ENCODE measurements at places on chromosomes 11 and 22. TPM values are rescaled to one million over a fixed set of nuclear protein-coding genes. Genes with fewer than 3 reads are reported as not detected.

- DNase-seq = no peak
These were observed 1038.5 kb downstream of the OPCML start for GRCh38 chr11:132493801-132494200.

DNA sequence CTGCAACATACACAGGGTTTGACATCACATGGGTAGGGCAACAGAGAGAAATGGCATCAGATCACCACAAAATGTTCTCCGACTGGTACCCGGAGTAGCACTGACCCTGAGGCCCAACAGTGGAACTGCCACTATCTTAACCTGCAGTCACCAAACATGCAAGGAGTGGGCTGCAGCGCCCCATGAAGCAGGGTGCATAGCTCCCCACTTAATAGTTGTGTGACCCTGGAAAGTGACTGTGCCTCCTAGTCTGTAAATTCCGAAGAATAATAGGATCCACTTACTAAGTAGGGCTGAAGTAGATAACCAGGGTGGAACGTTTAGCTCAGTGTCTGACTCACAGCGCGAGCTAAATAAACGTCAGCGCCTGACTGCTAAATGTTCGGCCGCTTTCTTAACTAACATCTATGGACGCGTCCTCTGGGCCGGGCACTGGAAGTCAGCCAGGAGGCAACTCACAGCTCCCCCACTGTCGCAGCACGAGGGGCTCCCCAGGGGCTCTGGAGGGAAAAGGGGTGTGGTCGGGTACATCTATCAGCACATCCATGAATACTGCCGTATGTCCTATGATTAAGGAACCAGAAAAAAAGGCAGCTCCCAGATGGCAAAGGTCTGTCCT, 777 bp downstream of the LTO1 start:
- DNase-seq = no peak

DNA sequence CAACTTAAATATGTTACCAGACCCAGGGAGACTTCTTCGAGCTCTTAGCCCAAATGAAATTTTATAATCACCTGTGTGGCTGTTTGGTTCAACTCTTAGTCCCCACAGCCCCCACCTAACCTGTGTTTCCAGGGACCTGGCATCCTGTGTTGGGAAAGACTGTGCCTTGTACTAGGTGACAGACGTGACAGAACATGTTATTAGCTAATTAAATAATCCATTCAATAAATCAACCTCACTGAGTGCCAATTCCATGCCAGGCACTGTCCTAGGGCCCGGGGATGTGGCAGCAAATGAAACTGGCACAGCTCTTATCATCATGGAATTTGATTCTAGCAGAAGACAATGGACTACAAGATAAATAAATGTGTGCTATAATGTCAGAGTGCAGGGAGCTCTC, 431.9 kb downstream of the MIAT start:
- DNase-seq = no peak

DNA sequence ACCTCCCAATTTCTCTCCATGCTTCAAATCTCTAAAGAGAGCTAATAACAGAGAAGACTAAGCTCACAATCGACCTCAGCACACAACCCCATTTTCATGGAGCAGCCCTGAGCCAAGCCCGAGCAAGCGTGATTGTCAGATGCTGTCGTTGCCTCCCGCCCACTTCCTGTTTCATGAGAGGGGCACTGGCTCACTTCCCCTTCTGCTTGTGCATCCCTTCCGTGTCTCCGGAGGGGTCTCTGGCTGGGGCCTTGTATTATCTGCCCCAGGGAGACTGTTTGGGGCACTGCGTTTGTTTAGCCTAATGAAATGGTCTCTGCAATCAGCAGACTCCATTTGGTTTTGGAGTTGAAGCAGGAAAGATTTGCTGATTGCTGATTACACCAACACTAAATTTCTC, 181.3 kb upstream of the SEZ6L start:
- no peak for DNase-seq

DNA sequence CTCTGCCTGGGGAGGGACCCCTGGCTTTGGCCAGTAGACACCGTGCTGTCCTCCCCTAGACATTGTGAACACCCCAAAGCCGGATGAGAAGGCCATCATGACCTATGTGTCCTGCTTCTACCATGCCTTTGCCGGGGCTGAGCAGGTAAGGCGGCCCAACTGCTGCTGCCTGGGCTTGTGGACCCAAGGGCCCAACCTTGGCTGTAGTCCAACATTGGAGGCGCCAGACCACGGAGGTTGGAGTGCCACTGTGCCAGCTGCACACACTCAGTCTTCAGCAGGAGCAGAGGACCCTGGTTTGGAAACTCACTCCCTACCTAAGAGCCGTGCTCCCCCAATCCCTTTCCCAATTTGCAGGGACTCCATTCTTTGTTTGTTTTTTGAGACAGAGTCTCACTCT, 9.4 kb downstream of the ACTN3 start:
- DNase-seq = no peak

ZP1 gene
- polyA plus RNA-seq = not detected

- no peak for DNase-seq
These were observed 3.6 kb downstream of the SYNGR1 start for GRCh38 chr22:39353346-39353745.

DNA sequence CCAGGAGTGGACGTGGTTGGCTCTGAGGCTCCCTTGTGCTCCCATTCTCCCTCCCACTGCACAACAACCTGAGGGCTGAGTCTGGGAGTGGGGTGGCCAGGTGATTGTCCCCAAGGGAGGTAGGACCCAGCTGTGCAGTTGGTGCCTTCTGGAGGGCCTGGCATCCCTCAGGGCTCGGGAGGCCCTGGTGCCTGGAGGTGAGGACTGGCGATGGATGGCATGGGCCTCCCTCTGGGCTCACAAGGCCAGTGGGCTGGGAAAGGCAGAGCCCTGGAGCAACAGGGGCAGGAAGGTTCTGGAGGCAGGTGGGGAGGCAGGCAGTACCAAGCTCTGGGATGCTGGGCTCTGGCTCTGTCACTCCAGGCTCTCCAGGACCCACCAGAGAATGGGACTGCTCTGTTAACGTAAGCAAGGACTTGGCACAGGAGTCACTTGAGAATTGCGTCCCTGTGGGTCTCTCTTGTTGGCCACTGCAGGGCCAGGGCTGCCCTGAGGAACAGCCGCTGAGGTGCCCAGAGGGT, 114.2 kb downstream of the KCNQ1OT1 start:
- no peak for DNase-seq

DNA sequence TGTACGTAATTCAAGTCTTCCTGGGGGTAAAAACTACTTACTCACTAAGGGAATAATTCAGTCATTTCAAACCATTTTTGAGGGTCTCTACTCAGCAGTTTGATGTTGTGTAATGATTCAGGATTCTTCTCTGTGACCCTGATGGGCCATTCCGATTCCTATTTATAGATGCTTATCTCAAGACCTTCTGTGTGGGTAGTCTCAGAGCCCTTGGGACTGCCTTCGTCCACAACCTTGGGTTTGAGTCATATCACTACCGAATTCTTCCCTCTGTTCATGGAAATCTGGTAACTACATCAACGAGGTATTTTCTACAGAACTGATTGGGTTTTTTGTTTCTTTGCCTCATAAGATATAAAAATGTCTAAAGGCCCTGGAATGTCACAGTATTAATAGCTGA, 14.3 kb upstream of the CBX6 start:
- no peak for DNase-seq

MS4A1 gene
- polyA plus RNA-seq = 0.82 TPM

DNA sequence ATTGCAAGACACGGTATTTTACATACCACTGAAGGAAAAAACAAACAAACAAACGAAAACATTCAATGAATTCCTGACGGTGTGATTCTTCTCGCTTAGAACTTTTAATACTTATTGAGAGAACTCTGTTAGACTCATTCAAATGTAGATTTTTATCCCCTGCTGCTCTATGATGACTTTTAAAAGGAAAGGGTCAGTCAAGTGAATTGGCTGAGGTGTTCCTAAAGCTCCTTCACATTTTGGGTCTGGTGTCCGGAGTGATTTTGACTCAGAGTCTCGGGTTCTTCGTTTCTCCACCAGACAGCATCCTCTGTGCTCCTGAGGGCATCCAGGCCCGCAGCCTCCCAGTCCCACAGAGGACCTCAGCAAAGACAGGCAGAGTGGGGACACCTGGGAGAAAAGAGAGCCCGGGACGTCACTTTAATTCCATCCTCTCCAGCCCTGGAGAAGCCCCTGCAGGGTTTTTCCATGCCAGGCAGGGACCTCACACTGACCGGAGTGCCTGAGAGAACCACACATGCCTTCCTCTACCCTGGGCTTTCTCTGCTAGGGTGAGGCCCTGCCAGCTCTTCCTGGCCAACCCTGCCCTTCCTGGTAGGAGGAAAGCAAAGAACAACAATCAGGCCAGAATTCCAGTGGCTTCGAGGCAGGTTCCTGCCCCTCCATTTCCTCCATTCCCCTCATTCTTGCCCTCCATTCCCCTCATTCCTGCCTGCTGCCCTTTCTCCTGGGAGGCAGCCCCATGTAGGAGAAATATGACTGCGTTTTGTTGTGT, 1.4 kb upstream of the CSF2RB start:
- no peak for DNase-seq

DNA sequence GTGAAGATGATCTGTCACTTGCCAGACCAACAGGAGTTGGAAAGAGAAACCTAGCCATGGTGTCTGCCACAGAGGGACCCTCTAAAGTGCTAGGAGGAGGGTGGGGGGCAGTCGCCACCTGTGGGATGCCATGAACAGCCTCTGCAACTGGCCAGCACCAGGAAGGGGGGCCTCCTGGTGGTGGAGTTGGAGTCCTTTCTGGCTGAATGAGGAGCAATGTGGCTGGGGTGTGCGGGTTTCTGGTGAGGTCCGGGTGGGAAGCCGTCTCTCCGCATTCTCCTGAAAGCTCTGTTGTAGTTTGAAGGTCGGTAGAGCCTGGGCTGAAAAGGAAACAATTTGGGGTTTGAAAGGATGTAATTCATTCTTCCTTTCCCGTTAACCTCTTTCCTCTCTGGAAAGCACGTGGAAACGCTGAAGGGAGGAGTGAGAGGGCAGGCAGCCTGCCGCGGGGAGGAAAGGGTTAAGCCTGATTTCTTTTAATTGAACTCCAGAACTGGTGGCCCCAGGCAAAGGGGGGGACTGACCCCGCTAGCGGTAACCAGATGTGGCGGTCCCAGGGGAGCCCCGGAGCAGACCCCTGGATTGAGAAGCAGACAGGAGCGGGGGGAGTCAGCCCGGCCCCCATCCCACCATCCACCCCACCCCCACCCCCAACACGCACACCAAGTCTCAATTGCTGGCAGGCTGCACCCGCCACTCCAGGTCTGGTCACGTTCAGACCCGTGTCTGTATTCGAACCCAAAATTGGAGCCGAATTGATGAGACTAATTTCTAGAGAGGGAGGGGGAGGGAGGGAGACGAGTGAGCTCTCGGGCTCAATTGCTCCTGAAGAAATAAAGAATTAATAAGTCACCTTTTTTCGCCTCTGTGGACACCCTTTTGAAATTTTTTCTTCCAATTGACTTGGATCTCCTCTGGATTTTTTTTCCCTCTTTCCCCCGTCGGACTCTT, 1.8 kb upstream of the FLI1 start:
- DNase-seq = no peak

DNA sequence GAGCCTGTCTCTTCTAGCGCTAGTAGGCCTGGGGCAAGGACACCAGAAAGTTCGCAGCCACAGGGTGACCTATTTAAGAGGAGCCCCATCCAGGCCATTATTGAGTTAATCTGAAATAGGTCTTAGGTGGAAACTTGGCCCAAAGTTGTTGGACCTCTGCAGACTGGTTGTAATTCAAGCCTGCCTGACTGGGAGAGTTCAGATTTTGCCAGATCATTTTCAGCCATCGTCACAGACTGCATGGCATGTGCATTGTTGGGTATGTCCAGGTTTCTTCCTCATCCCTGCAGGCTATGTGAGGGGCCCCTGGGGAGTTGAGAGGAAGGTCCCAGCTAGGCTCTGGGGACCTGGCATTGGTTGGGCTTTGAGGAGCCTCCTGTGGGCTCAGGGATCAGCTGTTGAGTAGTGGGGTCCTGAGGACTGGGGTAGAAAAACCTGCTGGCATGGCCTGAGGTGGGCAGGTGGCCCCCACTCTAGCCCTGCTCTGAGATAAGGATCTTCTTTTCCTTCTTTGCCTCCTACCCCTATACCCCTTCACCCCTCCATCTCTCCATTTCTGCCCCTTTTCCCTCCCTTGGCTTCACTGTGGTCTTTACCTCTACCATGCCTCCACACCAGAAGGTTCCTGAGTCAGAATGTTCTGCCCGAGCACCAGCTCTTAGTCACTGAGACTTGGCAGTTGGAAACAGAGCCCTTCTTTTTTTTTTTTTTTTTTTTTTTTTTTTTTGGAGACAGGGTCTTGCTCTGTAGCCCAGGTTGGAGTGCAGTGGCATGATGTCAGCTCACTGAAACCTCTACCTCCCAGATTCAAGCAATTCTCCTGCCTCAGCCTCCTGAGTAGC, 112.7 kb downstream of the MORC2 start:
- no peak for DNase-seq

GRCh38 chr11:12239804-12240371, 129.5 kb downstream of the MICAL2 start:
- DNase-seq = no peak

GRCh38 chr11:121589946-121590537, 137.3 kb upstream of the SORL1-AS1 start:
- no peak for DNase-seq

GRCh38 chr22:39013942-39014722, at the start of gene APOBEC3C:
TSS of gene APOBEC3C (plus strand) at chr22:39014257. CDS start at chr22:39014363, 106 bp downstream.
- peak; percentile 60 for DNase-seq

- no peak for DNase-seq
These were observed 5.9 kb upstream of the AMOTL1 start for GRCh38 chr11:94762208-94762607.

DNA sequence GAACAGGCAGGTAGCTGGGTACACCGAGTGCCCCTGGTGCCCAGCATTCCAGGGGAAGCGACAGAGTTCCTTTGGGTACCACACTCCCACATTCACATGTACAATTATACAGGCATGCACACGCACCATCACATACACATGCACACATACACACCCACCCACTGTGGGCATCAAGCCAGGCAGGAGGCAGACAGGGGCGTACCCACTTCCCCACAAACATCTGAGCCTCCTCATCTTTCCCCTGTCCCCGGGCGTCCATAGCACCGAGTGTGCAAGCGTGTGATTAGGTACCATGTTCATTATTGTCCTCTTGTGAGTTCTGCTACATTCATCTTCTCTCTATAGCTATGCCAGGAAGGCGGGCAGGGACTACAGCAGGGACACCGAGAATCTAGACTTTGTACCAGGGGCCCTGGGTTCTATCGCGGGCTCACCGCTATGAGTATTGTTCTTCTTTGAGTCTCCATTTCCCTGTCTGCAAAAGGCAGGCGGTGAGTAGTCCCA, 2.1 kb upstream of the CARD10 start:
- no peak for DNase-seq

DNA sequence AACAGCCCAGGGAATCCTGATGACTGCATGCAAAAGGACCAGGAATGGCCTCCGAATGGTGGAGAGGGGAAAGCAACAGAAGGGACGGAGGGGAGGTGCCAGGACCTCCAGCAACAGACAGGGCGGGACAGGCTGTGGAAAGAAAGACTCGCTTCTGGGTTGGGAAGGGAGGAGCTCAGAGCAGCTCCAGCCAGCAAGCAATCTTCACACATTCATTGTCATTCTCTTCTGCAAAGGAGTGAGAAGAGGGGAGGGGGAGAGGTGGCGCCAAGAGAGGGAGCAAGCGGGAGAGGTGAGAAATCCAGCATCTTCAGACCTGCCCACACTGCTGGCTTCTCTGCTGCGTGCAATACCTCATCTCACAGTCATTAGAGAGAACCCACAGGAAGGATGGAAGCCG, 509.0 kb downstream of the BUD13 start:
- no peak for DNase-seq

RFPL1 gene
- not detected for polyA plus RNA-seq

PGA5 gene
- polyA plus RNA-seq = not detected

GRCh38 chr11:121547574-121547973, 94.8 kb upstream of the SORL1-AS1 start:
- no peak for DNase-seq
